Activated CD4-positive, alpha-beta memory T cell treated with anti-CD3 and anti-CD28 coated beads, Interleukin-2, amount 10 ng/mL, durations not matched to agents 7 days and 5 days (primary cell): ENCODE measurements at places on chromosomes 7 and 10.

DNA sequence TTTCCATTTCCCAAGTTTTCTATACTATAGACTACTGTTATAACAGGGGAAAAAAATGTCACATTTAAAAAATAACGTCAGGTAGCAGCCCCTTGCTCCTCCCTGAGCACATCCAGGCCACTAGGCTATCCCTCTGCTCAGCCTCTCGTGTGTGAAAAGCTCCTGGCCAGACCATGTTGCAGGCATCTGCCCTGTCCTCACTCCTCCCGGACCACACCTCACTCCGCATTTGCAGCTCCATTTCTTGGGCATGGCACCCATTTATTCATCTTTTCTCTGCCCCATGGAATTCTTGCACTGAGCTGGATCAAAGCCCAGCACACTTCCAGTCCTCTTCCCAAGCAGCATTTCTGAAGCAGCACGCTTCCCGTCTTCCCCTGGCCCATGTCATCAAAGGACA lies 1.4 kb upstream of the GDF2 start:
- DNase-seq, result no peak

- no peak for DNase-seq
Measured at GRCh38 chr10:126997801-126998590, 92.8 kb downstream of the DOCK1 start.

GRCh38 chr7:1993776-1994740 lies 238.7 kb downstream of the MAD1L1 start:
- no peak for DNase-seq

GRCh38 chr7:13702251-13702650 lies 287.2 kb downstream of the ETV1 start:
- DNase-seq, result no peak

GRCh38 chr7:138204982-138205298 lies 128.7 kb downstream of the AKR1D1 start:
- no peak for DNase-seq

DNA sequence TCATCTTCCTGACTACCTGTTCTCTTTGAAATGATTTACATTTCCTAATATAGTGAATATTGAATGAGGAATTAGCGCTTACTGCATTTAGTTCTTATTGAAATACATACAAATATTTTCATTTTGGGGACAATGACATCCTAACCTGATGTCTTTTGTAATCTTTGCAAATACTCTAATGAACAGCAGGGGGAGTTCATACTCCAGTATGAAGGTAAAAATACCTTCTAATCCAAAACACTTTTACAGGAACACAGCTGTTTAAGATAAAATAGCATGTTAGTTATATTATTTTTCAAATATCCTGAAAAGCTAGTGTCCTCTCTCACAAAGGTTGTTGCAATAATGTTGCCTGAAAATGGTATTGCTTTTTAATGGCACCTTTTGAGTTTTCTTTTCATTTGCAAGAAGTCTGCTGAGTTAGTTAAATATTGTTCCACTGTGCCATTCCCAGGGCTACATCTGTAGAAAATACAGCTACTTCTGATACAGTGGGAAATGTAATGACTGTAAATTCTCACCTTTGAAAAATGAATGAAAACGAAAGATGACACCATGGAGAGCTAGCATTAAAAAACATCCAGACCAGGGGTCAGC lies 400.0 kb downstream of the PHF14 start:
- no peak for DNase-seq

DNA sequence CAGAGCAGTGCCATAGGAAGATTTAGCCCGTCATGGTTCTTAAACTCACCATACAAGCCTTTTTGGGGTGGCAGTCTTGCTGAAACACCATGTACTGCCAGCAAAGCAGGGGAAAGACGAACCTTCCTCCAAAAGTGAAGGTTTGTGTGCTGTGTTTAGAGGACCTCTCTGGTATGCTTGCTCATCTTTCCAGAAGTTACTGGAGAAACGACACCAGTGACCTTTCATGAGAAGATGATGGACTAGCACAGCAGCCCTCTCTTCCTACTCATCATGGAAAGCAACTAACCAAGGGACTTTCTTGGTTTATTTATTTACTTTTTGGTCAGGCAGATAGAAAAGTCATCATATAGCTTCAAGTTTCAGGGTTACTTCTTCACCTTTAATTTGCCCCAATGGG lies 247.4 kb downstream of the PTEN start:
- DNase-seq, result no peak

DNA sequence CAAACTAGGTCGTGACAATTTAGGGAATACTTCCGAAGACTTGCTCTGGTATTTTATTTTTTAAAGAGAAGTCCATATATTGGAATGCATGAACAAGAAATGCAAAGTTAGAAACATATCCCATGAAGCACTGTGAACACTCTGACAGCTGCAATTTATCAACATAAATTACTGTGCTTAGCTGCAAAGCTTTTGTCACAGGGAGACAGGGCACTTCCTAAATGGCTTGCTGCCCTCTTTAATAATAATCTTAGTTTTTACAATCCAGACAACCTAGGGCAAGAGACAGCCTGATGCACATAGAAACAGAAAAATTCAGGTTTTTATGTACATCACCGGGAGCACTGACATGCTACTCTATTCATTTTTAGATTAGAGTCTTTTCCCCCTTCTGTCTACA lies 78.3 kb upstream of the NOBOX start:
- no peak for DNase-seq

DNA sequence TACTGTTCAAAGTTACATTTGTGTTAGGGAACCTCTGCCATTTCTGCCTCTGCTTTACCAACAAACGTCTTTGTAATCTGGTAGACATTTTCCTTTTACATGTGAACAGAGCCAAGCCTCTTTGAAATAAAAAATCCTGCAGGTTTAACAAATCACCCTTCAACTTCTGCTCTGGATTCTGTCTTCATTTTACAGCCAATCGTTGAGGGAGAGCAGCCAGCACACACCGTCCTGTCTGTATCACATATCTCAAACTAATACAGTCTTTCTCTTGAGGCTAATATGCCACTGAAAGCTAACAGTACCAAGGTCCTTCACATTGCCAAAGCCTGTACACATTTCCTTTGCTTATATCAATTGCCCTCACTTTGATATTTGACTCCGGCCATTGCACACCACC lies 468.6 kb upstream of the TEX47 start:
- no peak for DNase-seq

- DNase-seq, result no peak
Measured at GRCh38 chr7:13578294-13578693, 411.2 kb downstream of the ETV1 start.

DNA sequence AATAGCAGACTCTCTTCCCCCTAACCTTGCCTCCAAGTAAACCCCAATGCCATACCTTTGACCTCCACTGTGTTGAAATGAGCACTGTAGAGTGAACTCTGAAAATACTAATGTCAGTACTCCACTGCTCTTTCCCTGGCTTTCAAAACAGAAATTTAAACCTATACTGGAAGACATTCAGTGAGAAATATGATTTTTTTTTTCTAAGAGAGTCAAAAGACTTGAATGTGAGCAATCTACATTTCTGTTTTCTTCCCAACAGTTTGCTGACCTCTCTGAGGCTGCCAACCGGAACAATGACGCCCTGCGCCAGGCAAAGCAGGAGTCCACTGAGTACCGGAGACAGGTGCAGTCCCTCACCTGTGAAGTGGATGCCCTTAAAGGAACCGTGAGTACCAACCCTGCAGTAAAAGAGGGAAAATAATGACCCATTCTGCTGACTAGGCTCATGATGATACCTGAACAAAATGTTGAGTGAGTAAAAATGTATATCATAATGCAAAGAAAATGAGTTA lies 6.4 kb downstream of the VIM start:
- DNase-seq, result no peak

GRCh38 chr7:106281585-106282318 lies 3.0 kb downstream of the NAMPT start:
- peak; percentile 28 for DNase-seq

- DNase-seq, result no peak
Measured at GRCh38 chr7:123120286-123120685, 79.5 kb downstream of the SLC13A1 start.

DNA sequence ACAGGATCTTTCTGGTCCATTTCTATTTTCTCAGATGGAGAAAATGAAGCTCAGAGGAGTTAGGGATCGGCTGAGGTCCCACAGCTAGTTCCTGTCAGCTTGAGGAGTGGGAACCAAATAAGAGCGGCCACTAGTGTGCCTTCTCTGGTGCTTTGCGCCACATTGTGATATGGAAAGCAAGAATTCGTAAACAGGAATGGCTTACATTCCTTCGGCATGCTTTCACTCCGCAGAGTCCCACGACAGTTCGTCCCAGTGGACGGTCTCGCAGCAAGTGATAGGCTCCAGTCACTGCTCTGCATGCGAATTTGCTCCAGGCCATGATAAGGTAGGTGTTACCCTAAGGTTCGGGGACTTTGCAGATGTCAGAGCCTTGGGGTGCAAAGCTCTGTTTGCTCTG lies 41.5 kb upstream of the PTF1A start:
- no peak for DNase-seq

DNA sequence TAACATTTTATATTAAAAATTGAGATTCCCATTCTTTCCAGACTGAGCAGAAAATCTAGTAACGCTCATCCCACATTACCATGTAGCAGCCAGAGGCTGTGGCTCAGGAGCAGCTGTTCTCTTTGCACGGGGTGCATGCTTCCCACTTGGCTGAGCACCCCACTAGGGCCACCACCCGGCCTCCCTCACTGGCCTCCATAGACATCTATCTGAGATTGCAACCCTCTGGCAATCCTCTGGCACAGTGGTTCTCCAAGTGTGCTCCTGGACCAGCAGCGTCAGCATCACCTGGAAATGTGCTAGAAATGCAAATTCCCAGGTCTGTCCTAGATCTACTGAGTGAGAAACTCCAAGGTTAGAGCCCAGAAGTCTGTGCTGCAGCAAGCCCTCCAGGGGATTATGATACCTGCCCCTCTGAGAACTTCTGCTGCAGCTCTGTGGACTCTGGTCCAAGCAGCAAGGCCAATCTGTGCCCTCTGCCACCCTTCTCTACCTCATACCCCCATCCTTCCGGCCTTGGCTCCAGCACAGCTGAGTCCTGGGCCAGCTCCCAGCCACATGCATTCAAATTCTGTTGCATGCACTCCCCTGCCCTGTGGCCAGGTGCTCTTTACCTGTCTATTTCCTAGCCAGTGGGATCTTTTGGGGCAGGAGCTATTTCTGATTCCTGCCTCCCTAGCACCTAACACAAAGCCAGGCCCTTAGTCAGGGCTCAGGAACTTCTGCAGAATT lies 301.5 kb downstream of the GRID1 start:
- no peak for DNase-seq

GRCh38 chr10:79335470-79336235 lies 11.6 kb upstream of the PPIF start:
- no peak for DNase-seq

DNA sequence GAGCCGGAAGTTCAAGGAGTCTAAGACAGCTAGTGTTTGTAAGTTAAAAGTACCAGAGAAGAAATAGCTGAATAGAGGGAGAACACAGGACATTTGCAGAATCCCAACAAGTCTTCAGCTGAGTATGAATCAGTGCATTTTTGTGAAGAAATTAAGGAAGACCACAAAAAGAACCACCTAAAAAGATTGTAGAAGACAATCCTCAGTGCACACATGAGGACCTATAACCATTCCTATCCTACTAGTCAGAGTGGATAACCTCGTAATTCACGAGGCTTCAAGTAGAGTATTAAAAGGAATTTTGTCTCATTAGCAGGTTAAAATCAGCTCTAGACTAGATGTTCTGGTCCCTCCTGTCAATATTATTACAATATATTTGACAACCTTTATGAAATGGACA lies 295.4 kb upstream of the KAT6B start:
- no peak for DNase-seq

DNA sequence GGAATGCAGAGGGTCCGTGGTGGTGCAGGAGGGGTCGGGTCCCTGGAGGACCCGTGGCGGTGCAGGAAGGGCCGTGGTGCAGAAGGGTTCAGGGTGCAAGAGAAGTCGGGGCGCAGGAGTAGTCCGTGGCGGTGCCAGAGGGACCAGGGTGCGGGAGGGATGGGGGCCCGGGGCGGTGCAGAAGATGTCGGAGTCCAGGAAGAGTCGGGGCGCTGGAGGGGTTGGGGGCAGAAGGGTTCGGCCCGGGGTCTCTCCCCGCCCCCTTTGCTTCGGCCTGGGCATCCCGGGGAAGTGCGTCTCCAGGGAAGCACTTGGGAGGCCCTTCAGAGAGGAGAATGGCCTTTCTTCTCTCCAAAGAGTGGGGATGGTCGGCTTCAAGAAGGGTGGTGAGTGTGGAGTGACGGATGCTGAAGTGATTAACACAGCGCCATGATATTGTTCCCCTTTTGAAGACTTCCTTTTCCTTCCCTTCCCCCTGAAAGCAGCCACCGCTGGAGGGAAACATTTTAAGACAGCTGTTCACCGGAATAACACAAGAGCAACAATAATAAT lies 997 bp downstream of the WDR37 start:
- DNase-seq, result no peak

GRCh38 chr10:119537953-119538630 lies 4.4 kb downstream of the RGS10 start:
- DNase-seq, result no peak

- DNase-seq, result peak; percentile 73
Measured at GRCh38 chr7:142626420-142627035, 122.7 kb upstream of the PRSS1 start.

DNA sequence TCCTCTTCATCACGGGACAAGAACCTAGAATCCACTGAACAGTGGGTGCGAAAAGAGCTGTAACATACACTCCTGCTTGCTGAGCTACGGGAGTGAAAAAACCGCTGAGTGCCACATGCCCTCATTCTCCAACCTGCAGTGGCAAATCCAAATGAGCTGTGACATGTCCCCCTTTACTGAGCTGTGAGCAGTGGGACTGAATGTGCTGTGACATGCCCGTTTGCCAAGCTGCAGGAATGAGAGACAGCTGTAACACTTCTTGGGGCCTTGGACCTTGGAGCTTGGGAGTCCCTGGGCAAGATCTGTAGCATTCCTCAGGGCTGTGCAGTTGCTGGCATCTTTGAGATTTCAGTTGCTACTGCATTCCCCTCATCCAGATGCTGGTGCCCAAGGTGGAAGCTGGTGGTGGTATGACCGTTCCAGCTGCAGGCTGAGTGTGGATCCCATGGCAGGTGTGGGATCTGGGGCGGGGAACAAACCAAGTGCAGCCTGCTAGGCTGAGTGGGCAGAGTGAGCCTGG lies 85.0 kb downstream of the TMEM106B start:
- DNase-seq, result no peak

DNA sequence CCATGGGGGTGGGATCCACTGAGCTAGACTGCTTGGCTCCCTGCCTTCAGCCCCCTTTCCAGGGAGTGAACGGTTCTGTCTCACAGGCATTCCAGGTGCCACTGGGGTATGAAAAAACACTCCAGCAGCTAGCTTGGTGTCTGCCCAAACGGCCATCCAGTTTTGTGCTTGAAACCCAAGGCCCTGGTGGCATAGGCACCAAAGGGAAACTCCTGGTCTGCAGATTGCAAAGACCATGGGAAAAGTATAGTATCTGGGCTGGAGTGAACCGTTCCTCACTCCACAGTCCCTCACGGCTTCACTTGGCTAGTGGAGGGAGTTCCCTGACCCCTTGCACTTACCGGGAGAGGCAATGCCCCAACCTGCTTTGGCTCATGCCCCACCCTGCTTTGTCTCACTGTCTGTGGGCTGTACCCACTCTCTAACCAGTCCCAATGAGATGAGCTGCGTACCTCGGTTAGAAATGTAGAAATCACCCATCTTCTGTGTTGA lies 62.7 kb downstream of the PPP1R9A start:
- no peak for DNase-seq
